ENCODE measurements at places on chromosomes 12 and 14.

- peak; percentile 56 for DNase-seq
Measured at GRCh38 chr12:54411391-54412241, 7.5 kb downstream of the ITGA5 start.

- no peak for DNase-seq
Measured at GRCh38 chr14:102784892-102785594, 7.8 kb downstream of the TRAF3 start.

- DNase-seq, result no peak
Measured at GRCh38 chr12:31843398-31844095, 114.7 kb upstream of the AMN1 start.

DNA sequence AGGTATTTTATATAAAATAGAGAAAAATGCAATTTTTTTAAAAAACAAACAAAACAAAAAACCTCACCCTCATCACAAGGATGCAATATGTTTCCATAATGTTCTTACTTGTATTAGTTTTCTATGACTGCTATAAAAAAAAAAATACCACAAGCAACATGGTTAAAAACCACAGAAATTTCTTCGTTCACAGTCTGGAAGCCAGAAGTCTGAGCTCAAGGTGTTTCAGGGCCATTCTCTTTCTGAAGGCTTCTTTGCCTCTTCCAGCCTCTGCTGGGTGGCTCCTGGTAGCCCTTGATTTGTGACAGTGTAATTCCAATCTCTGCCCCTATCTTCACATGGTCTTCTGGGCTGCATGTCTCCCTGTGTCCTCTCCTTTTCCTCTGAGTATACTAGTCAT, 21.5 kb upstream of the SSTR1 start:
- DNase-seq, result no peak

- no peak for DNase-seq
Measured at GRCh38 chr12:4221258-4221620, 52.3 kb upstream of the CCND2 start.

DNA sequence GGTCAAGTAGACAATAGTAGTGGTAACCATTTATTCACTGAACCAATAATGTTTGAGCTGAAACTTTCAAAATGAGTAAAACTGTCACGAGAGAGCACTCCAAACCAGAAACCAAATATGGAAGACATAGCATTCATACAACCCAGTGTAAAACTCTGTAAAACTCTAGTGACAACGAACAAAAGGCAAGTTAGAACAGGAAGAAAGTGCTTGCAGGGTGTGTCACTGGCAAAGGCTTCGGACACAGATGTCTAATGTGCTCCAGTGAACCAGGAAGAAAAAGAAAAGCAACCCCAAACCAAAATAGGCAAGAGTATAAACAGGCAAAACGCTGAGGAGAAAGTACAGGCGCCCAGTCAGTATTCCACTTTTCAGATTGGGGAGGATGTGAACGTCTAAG, 79.3 kb upstream of the FZD10 start:
- DNase-seq, result no peak

- no peak for DNase-seq
Measured at GRCh38 chr12:80175307-80175930, 76.1 kb downstream of the OTOGL start.

DNA sequence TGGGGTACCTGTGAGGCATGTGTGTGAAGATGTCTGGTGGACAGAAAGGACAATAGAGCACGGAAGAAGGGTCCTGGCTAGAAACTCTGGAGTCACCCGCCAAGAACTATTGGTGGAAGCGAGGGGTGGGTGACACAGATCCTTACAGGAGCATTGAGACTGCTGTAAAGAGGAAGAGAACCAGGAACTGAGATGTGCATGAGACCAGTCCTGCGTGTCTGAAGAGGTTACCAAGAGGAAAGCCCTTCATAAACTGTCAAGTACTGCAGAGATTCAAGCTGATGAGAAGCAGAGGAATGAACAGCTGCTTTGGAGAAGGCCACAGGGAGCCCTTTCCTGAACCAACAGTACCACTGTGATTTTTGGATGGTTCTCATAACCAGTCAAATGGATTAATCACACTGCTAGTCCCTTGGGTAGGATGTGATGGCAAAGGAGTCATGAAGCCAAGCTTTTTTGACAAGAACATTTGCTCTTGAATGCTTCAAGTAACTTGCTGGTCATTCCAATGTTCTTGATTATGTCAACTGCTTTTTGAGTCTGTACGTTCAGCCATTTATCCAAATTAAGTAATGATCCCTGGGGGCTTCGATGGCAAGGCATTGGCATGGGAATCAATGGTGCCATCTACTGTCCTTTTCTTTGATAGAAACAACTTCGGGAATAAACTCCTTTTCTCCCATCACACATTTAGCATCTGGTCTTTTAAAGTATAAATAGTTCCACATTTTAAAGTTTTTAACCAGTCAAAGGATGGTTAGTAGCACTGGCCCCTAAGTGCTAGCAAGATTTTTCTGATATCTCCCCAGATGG, 42.9 kb downstream of the GPR135 start:
- DNase-seq, result no peak

DNA sequence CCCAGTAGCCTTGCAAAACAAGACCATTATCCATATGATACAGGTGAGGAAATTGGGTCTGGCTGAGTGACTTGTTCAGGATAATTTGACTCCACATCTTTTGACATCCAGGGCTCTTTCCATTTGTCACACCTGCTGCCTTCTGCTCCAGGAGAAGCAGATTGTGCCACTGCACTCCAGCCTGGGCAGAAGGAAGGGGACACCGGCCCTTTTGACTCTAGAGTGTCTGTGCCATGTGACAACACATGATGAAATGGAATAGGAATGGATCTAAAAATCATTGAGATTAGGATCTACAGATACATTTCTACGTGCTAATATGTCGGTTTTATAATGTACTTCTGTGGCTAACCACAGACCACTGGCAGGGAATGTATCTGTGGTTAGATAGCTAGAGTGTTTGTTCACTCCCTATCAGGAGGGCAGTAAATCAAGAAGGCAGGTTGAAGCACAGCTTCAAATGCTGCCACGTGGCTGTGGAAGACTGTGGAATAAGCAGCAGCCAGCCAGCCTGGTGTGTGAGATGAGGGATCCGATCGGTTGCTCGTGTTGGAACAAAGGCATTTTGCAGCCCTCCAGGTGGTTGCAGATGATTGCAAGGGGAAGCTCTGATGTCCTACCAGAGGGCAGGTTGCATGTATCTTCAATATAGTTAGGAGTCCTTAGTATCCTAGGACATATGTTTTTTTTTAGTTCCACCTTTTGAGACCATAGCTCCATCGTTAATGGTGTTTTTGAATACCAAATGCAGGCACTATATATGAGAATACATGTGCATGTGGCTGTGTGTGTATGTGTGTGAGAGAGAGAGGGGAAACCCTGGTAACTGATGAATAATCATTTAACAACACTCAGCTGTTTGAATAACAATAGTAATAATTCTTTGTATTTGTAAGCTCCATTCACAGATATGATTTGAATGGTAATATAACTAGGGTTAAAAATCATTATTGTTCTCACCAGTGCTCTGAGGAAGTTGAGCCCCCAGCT, 28.6 kb downstream of the EML1 start:
- no peak for DNase-seq

DNA sequence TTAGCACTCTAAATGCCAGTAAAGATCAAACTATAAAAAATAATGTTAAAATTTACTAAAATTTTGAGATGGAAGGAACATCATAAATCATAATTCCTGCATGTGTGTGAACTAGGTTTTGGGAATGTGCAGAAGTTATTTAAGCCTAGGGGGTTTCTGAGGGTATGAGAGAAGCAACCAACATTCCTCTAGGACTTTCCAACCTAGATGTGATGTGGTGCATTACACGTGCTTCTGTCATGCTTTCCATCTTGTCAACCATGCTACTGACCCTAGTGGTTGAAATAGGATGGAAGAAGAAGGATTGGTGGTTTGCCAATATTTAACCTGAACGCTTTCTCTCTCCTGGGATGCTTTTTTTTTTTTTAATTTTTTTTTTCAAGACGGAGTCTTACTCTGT, 209.3 kb downstream of the AEBP2 start:
- DNase-seq, result no peak

All from stimulated activated CD4-positive, alpha-beta T cell treated with anti-CD3 and anti-CD28 coated beads, Interleukin-4, amount 100 ng/mL, for 48 hours (primary cell).